ENCODE measurements at places on chromosomes 5 and 9.
A peak's percentile ranks its signal among the peaks of the same experiment; 100 is the strongest.

DNA sequence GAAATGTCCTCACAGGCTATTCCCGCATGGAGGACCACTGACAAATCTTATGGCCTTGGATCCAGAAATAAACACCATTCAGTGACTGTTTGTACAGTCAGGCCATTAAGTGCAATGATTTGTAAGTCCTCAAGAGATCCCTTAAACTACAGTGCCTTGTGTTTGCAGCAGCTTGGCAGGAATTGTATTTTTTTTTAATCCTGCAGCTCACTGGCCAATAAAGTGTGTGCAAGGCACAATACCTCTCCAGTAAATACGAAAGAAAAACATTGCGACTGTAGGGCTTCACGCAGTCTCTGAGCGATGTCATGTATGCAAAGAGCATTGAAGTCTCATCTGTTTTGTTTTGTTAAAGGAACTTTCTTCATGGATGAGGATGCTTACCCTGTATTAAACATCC, 74.2 kb upstream of the TUSC1 start:
- no peak for DNase-seq

DNA sequence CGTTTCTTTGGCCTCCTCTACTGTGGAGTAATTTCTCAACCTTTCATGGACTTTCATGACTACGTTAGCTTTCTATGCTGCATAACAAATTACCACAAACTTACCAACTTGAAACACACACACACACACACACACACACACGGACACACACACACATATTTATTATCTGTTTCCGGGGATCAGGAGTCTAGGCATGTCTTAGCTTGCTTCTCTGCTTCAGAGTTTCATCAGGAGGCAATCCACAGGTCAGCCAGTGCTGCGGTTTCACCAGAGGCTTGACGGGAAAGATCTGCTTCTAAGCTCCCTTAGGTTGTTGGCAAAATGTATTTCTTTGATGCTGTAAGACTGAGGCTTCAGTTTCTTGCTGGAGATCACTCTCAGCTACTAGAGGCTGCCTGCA, 59.0 kb upstream of the C9orf72 start:
- no peak for DNase-seq

DNA sequence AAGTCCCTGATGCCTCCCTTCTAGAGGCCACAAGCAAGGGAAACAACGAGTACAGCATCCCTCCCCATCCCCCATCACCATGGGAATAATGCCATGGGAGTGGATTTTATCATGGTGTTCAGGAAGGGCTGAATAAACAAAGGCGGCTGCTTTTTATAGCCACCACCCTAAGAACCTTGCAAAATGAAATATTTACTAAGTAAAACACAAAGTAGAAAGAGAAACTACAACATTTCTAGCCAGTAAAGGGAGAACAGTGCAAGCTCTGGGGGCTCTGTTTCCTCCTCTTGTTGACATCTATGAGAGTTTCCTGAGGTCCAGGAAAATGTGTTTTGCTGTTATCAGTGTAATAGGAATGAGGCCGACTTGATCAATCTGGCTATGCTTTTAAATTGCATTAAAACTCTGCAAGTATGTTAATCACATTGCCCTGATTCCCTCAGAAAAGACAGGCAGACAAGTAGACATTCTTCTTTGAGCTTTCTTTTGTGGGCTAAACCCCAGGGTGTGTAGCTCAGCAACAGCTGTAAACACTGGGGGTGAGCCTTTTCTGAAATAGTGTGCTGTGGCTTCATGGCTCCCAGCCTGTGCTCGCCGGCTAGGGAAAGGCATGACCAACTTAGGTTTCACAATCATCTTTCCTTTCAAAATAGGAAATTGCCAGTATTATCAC, 31.1 kb downstream of the SV2C start:
- no peak for DNase-seq

DNA sequence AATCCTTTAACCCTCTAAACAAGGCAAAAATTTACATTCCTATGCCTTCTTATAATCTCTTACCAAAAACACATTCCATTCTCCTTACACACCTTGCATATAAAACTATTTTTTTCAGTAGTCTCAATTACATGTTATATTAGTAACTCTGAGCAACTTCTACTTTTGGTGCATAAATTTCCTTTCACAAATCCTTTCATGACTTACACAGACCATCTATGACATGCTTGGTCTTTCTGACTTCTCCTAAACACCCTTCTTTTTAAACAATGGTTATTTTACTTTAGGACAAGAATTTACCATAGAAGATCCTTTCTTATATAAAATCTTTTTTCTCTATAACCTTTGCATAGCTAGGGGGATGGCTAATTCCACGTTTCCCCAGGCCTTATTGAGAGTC, 208.0 kb upstream of the ARRDC3 start:
- no peak for DNase-seq

DNA sequence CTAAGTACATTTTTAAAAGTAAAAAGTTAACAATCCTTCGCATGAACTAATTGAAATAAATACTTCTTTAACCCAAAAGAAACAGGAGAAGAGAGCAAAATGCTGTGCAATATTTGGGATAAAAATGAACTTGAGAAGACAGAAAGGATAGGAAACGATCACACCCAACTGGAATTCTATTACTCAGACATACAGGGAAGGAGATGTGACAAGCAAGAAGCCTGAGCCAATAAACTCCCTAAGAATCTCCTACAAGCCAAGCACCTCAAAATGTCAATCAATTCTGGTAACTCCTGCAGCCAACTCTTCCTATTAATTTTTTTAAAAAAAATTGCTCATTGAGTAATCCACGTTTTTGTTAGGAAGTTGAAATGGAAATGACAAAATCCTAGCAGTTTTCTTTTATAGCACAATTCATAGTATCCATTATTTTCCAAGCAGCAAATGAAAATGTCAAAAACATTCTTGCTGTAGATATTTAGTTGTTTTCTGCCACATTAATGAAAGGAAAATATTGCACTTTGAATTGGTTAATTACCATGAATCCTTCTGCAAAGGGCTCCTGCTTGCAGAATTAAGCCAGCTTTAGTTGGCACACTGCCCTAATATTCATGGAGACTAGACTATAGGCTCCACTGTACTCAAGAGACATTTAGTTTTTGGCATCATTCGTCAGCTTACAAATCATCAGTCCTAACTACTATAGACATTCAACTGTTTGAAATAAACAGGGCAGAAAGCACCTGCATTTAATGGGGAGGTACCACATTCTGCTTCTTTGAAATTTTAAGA, 89.0 kb downstream of the RFX3 start:
- DNase-seq = no peak

- DNase-seq = no peak
Observed at GRCh38 chr9:110161940-110162339, 46.0 kb downstream of the C9orf152 start.

DNA sequence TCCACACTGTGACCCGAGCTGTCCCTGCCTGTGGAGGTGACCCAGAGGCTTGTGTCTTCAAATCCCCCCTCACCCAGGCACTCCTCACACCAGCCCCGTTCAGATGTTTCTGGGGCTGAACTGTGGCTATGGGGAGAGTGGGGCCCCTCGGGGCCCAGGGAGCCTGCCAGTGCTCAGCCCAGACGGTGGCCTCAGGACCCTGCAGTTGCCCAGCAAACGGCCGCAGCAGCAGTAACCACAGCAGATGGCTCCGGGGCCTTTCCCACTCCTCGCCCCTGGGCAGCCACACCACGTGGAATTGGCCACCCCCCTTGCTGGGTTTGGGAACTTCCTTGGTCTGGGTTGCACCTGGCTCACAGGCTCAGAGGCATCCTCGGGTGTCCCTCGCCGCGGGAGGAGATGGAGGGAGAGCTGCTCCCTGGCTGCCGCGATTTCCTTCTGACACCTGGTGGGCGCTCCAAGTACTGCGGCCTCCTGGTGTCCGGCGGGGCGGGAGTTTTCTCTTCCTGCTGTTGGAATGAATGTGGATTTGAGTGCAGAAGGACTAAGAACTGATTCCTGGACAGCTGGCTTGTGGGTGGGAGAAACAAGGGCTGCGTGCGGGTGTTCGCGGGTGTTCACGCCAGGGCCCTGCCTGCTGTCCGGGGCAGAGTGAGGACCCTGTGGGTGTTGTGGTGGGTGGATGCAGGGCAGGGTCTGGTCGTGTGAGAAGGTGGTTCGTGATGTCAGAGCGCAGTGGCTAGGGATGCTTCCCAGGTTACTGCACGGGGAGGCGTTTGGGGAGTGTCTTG, 97.5 kb downstream of the COL5A1 start:
- peak; percentile 27 for DNase-seq

- DNase-seq = no peak
Observed at GRCh38 chr9:7316967-7317366, 482.6 kb downstream of the DMAC1 start.

DNA sequence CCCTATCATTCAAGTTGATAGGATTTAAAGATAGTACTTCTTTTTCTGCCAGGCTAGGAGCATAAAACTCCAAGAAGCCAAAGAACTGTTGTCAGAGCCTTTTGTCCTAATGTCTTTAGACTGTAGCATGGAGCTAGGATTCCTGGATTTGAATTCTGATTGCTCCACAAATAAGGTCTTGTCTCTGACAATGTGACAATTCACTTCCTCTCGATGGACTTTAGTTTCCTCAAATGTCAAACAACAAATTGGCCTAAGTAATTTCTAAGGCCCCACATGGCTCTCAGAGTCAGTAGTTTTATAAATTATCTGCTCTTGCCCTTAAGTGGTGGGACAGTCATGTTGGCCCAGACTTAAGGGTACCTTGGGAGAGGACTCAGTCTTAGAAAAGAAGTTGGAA, 36.7 kb downstream of the RFK start:
- DNase-seq = no peak

DNA sequence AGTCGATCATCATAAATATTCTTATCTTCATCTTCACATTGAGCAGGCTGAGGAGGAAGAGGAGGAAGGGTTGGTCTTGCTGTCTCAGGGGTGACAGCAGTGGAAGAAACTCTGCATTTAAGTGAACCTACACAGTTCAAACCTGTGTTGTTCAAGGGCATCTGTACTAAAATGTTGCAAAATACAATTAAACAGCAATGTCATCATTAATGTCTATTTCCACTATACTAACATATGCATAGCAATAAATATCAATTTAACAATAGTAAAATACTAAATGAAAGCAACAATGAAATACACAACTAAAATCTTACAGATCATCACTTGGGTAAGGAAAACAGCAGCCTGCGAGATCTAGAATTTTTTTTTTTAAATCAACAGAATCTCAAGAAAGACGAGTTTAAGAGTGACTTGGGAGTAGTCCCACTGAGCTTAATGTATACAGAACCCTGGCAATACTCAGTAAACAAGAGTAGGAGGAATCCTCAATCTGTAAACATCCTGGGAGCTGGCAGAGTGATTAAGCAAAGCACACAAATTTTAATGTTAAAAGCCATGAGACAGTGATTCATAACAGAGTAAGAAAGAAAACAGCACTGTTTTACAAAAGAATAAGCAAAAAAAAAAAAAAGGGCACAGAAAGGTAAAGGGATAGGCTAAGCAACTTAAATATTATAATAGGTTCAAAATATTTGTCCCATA, 10.0 kb downstream of the HOMER1 start:
- no peak for DNase-seq

GRCh38 chr9:127505396-127506116, 54.2 kb downstream of the LRSAM1 start:
- DNase-seq = peak; percentile 7

DNA sequence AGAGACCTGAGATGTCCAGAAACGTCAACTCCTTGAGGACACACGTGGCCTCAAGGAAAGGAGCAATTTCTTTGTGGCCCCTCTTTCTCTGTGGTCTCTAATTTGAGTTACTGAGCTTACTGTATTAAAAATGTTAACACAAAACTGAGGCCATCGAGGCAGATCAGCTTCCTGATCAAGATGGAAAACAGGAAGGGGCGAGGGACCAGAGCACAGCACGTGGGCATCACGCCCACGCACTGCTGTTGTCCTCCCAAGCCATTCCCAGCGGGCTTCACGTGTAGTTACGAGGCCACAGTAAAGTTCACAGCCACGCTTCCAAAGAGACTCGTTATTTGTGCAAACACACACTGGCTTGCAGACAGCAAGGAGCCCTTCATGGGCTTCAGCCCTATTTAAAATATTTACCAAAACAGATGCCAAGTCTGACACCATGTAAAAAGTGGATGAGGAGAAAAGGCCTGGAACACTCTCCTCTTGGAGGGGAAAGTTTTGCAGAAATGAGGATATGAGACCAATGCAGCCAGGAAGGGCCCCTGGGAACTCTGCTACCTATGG, 149.5 kb downstream of the ROR2 start:
- DNase-seq = no peak

GRCh38 chr9:11319538-11319937, 706.7 kb upstream of the PTPRD start:
- no peak for DNase-seq

GRCh38 chr5:112878760-112879159, 17.7 kb downstream of the SRP19 start:
- peak; percentile 29 for DNase-seq

DNA sequence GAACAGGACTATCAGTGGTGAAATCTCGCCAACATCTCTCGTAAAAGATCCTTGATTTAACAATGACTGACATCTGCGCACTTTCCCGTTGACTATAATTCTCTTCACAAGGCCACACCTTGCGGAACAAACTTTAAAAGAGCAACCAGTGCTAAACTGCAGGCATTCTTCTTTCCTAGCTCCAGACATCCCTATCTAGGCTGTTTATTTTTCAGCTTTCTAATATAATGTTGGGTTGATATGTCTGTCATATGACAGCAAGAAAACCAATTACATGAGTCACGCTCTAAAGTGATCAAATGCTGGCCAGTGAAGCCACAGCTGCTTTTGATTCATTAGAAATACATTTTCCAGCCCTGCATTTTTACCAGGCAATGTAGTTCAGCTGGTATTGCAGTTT, 162.5 kb downstream of the ELAVL2 start:
- no peak for DNase-seq

DNA sequence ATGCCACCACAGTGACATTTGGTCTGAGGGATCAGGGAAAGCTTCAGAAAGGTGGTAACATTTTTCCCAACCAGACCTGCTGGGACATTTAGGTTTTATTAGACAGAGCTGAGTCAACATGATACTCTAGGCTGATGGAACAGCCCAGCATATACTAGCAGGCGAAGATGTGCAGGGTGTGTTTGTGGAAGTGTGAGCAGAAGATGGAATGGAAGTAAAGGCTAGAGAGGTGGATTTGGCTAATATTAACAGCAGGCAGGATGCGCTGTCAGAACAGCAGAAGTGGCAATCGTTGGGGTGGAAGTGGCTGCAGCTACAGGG, 340.6 kb downstream of the ASTN2 start:
- DNase-seq = no peak

DNA sequence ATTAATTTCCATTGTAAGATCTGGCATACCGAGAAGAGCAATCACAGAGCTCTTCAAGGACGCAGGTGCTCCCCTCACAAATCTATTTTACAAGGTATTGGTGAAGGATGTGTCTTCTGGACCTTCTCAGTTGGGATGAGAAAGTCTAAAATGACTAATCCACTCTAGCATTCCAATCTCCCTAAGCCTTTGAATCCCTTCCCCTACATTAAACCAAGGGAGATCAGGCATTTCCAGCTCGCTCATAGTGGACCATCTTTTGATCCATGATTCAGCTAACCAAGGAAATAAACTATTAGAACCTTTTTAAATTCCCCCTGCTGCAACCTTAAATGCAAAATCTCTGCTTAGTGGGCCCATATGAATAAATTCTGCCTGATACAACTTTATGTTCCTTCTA, 95.9 kb upstream of the FBN2 start:
- DNase-seq = no peak

Measured in stimulated activated CD4-positive, alpha-beta T cell treated with anti-CD3 and anti-CD28 coated beads, Interleukin-4, amount 100 ng/mL, for 48 hours (primary cell).